ENCODE measurements at places on chromosomes 2 and 18. TPM values are rescaled to one million over a fixed set of nuclear protein-coding genes. Genes with fewer than 3 reads are reported as not detected.
A peak's percentile ranks its signal among the peaks of the same experiment; 100 is the strongest.

CTAGE1 gene
- total RNA-seq: not detected

SPP2 gene
- total RNA-seq: not detected

C1QL2 gene
- total RNA-seq: not detected

ADRA2B gene
- total RNA-seq: not detected

- DNase-seq: peak; percentile 12
Observed at GRCh38 chr2:193446967-193447366, 1252.2 kb upstream of the TMEFF2 start.

DNA sequence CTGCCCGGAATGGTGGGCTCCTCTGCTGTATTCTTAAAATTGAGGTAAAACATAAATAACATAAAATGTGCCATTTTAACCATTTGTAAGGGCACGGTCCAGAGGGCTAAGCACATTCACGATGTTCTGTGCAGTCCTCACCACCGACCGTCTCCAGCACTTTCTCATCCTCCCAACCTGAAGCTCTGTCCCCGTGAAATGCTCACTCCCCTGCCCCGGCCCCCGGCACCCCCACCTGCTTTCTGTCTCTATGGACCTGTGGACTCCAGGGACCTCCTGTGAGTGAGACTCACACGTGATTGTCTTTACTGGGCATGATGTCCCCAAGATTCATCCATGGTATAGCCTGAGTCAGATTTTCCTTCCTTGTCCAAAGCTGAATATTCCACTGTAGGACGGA lies 38.7 kb upstream of the CTDP1 start:
- DNase-seq: no peak

DNA sequence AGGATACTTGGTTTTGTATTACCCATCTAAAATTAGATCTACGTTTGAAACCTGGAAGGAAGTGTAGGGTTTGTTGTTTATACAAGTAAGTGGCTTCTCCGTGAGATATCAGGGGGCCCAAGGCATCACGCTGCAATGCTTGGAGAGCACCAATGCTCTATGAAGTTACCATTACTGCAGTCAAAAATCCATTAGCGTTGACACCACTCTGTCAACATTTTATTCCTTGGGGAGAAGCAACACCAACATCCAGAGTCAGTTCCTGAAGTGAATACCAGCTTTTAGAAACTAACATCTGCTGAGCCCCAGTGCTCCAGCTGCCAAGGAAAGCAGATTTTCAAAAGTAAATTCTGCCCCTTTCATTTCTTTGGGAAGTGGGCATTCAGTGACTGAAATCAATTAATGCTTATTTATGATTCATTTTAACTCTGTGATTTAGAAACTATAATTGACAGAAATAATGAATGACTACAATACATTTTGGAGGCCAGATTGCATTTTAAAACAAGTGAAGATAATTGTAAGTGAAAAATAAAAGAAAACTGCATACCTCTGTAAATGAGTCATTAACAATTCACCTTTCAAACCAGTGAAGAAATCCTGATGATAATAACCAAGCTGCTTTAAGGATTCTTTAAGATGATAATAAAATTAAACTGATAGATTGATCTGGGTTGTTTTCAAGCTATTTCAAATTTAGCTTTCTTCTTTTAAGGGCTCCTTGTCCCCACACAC lies 30.5 kb downstream of the LRP1B start:
- peak; percentile 13 for DNase-seq

DNA sequence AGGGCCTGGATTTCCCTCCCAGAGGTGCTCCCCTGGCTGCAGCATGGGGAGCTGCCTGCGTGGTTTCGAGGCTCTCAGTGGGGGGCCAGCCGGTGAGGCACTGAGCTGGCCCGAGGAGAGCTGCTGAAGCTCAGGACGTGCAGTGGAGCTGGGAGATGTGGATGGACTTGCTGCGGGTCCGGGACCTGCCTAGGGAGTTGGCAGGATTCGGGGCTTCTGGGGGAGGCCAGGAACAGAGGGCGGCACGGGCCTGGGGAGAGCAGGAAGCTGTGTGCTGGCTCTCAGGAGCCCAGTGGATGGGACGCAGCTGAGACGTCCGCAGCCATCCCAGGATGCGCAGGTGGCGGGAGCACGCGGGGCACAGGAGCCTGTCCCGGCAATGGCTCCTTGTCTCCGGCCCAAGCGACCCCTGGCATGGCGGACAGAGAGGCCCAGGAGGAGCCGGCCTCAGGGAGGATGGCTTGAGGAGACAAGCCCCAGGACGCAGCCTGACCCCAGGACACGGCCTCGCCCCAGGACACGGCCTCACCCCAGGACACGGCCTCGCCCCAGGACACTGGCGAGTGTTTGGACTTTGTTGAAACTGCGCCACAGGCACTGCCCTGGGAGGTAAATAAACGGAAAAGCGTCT lies 116.1 kb downstream of the NFATC1 start:
- DNase-seq: no peak

- DNase-seq: no peak
Observed at GRCh38 chr2:99858951-99859596, 283.3 kb downstream of the AFF3 start.

DNA sequence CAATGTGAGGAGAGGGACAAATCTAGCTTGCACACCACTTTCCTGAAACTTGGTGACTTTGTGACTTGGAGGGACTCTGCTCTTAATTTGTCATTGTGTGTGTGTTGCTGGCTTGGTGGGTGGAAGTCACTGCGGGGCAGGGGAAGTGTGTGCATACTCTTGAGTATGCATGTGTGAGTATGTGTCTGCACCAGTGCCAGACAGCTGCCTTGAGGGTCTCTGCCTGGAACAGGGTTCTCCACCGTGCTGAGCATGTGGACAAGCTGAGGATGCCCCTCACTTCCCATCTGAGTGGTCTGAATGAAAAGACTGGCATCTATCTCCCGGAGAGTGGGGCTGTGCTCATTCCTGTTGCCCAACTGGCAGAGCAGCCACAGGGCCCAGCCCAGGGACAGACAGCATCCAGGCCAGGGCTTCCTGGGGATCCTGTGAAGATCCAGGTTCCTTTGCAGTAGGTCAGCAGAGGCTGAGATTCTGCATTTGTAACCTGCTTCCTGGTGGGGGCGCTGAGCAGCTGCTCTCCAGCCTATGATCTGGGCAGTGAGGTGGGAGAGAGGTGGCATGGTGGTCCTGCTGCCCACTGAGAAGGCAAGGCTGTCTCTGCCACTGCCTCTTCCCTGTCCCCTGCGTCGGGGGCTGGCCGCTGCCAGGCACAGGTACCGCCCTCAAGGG lies 138.9 kb upstream of the HAAO start:
- DNase-seq: no peak

- no peak for DNase-seq
Observed at GRCh38 chr2:219119422-219120043, 41.1 kb downstream of the NHEJ1 start.

DNA sequence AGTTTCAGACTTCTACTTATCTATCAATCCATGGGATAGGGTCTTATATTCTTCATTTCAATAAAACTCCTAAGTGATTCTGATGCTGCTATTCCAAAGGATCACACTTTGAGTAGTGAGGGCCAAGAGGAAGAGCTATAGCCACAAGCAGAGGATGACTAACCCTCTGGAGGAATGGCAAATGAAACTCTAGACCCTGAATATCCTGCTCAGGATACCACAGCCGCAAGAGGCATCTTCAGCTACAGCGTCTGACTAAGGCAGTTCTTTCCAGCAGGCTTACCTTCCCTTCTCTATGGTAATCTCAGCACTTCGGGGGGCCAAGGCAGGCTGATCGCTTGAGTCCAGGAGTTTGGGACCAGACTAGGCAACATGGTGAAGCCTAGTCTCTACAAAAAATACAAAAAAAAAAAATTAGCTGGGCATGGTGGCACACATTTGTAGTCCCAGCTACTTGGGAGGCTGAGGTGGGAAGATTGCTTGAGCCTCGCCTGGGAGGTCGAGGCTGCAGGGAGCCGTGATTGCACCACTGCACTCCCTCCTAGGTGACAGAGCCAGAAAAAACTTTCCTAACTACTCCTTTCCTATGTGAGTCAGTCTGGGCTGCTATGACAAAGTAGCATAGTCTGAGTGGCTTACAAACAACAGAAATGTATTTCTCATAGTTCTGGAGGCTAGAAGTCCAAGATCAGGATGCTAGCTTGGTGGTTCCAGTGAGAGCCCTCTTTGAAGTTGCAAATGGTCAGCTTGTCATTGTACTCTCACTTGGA lies 371.9 kb downstream of the IRS1 start:
- DNase-seq: peak; percentile 91

- DNase-seq: peak; percentile 82
Observed at GRCh38 chr2:210198326-210198725, 26.9 kb downstream of the ACADL start.

DNA sequence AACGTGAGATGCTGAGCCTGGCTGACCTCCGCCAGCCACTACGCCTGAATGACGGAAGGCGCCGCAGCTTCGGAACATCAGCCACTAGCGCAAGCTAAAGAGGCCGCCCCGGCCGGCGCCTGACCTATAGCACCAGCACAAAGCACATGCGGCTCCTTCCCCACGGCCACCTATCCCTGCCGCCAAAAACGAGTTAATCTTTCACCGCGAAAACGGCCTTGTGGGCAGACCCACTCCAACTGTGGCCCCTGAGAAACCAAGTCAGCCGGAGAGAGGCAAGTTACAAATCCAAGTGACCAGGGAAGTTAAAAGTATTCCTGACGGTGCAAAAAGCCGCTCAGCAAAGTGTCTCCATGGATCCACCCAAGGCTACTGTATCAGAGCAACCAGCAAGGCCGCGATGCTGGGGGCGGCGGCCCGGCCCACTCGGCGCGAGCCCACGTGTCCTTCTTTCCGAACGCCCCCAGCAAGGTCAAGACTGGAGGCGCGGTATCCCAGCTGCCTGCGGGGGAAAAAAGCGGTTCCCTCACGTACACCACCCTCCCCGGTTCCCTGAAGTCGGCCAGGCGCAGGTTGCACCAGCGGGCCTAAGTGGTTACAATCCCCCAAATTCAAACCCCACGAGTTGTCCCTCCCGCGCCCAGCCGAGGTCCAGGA lies 575 bp downstream of the HSPD1 start:
- DNase-seq: peak; percentile 50

- no peak for DNase-seq
Observed at GRCh38 chr2:105741617-105742016, 3.1 kb upstream of the NCK2 start.

- DNase-seq: no peak
Observed at GRCh38 chr2:240620859-240621258, 4.4 kb upstream of the GPR35 start.

DNA sequence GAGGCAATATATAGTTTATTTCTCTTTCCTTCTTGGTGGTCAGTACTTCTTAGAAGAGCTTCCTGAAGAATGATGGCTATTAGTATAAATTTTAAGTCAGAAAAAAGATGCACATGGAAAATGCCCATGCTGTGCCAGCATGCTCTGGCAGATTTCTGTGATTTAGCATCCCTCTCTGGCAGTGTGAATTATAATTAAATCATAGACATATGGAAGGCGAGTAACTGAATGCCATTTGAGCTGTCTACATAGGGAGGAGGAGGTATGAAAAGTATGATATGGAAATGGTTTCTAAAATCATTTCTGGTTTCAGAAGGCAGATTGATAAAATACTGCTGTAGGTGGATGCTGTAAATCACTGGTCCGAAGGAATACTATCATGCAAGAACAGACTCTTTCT lies 754.9 kb upstream of the LRATD1 start:
- DNase-seq: no peak

DNA sequence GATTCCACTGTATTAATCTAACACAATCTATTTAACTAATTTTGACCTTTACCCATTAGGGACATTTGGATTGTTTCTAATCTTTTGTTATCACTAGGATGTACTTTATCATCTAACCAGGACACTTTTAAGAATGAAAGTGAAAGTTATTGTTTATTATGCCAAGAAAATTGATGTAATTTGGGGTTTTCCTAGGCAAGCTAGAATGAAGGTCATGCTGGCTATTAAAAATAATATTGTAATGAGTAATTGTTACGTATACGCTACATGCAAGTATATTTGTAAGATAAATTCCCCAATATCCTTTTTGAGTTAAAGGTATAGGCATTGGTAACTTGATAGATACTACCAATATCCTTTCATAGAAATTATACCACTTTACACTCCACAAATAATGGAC lies 74.6 kb downstream of the COL5A2 start:
- DNase-seq: no peak

DNA sequence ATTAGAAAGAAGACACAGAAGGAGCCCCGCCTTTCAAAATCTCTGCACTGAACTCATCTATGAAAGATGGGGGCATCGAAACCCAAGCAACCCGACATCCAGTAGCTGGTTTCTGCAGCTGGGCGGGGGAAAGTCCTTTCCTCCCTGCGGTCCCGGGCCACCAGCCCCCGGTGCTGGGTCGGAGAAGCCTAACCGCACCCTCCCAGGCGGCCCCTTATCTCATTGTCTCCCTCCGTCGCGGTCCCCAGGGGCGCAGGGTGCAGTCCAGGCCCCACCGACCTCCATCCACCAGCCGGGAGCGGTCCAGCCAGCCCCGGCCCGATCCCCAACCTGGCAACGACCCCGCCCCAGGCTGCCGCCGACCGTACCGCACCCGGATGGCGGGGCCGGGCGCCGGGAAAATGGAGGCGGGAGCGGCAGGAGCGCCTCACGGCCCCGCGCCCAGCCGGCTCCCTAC lies 452 bp downstream of the RAPH1 start:
- DNase-seq: no peak

DNA sequence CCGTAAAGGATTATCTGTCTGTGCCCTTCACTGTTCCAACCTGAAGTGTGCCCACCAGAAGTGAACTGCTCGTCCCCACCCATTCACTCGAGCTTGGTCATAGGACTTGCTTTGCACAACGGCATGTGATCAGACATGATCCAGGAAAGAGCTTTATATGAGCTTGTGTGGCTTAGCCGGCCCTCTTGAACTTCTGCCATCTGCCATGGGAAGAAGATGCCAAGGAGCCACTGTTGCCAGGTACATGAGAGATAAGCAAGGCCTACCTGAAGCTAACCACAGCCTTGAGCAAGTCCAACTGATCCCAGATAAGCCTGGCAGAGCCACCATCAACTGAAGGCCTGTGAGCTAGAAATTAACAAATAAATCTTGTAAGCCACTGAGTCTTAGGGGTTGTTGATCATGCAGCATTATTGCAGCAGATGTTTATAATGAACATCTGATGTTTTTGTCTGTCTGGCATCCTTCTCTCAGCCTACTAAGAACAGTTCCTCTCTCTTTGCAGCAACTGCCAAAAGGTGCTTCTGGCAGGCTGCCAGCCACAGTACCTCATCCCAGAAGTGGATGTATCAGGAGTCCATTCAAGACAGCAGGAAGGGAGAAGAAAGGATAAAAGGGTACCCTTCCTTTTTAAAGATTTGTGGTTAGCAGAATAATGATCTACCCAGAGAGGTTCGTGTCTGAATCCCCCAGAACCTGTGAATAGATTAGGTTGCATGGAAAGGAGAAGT lies 16.8 kb downstream of the DBI start:
- DNase-seq: no peak

GRCh38 chr2:127776122-127776780 lies 34.7 kb downstream of the WDR33 start:
- peak; percentile 11 for DNase-seq

DNA sequence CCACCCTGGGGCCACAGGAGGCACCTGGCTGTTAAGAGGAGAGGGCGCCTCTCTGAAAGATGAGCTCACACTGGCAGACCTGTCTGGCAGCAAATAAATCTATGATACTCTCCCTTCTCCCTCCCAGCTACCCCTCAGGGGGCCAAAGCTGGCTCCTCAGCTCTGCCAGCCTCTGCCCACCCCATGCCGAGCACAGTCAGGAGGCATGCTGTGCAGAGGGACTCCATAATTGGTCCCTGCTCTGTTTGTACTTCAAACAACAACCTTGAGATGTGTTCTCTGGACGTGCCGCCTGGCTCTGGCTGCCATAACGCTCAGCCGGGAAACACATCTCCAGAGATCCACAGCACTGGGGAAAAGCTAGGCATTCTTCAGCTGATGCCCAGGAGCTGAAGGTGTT lies 126.7 kb downstream of the GALNT14 start:
- no peak for DNase-seq

All from renal cortical epithelial cell (primary cell).